ENCODE measurements at places on chromosomes 5 and 9. TPM values are rescaled to one million over a fixed set of nuclear protein-coding genes. Genes with fewer than 3 reads are reported as not detected.

PLEKHG4B gene
- total RNA-seq, result not detected

SLC6A18 gene
- not detected for total RNA-seq

IFNA13 gene
- total RNA-seq, result not detected

- no peaks in the 10 kb centered on the region for H3K4me1 ChIP-seq
- no peak overlapping the region for H3K27ac ChIP-seq
- H3K36me3 ChIP-seq, result no peaks in the 10 kb centered on the region
- DNase-seq, result no peak
- H3K4me3 ChIP-seq, result no peak overlapping the region
- no peaks in the 10 kb centered on the region for H3K27me3 ChIP-seq
These were observed 545.2 kb downstream of the CSNK1G3 start for GRCh38 chr5:124056991-124057723.

DNA sequence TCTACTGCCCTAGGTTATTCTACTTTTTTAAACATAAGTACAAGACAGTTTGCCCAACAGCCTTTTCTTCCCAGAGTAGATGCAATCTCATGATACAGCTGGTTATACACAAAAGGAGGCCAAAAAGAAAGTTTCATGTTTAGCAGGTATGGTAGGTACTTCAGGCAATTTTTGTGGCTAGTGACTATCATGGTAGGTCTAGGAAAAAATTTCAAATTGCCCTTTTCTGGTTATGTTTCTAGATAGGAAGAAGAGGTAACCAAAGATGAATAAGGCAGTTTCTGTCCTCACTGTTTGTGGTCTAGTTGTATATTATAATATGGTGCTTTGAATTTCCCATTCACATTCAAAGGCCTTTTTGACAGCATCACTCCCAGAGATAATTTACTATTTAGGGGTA is 19.7 kb downstream of the MEGF9 start:
- H3K27me3 ChIP-seq, result no peaks in the 10 kb centered on the region
- DNase-seq, result no peak
- peaks cover 5% of the 10 kb centered on the region for H3K36me3 ChIP-seq
- no peak overlapping the region for H3K27ac ChIP-seq
- no peak overlapping the region for H3K4me3 ChIP-seq

DNA sequence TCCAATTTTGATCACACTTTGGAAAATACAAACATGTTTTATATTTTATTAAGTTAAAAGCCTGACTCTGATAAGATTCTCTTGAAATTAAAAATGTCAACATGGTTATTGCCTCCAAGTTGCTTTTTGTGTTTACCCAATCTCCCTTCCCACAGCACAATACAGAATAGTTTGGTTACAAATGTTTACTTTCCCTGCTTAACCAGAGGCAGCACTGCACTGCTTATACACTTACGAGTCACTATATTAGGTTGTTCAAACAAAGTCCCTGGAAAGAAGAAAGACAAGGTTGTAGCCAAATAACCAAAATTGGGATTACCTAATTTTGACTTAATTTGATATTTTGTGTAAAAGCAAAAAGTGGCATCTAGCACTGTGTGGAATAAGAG is 25.9 kb downstream of the SRFBP1 start:
- peaks cover 20% of the 10 kb centered on the region for H3K36me3 ChIP-seq
- H3K27me3 ChIP-seq, result no peaks in the 10 kb centered on the region
- H3K27ac ChIP-seq, result no peak overlapping the region

- H3K27me3 ChIP-seq, result no peaks in the 10 kb centered on the region
- H3K27ac ChIP-seq, result no peak overlapping the region
- DNase-seq, result no peak
- H3K4me1 ChIP-seq, result peaks cover 2% of the 10 kb centered on the region
These were observed 36.0 kb downstream of the BNIP1 start for GRCh38 chr5:173180331-173180730.
